ENCODE measurements at places on chromosomes 4 and X.
A peak's percentile ranks its signal among the peaks of the same experiment; 100 is the strongest.

DNA sequence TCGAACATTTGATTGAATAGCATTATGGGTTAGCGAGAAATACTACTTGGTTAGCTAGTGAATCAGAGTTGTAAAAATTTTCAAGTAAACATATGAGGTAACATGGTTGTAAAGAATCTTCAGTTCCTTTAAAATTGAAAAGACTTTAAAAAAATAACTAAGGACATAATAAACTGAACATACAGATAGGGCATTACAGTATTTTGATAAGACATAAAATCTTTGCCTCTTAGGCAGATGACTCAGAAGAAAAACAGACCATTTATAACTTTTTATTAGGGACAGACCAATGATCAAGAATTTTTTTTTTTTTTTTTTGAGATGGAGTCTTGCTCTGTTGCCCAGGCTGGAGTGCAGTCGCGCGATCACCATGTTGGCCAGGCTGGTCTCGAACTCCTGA lies 43.1 kb downstream of the PNMA5 start:
- no peak for DNase-seq

- peak; percentile 61 for DNase-seq
Observed at GRCh38 chr4:139589336-139590018, 33.5 kb upstream of the SETD7 start.

DNA sequence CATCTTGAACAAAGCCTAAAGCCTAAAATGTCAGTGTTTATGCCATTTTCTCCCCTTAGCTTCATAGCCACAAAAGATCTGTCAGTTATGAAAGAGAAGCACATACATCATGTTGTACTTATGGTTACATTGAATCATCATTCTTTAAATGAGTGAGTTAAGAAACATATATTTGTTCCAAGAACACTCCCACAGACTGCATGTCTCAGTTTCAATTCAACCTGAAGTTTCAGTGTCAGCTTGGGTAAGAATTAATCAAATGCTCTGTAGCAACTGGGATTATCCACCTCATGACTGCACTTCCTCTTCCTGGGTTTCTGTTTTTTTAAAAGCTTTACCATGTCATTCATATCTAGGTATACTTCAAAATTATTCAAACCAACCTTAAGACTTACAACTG lies 3.9 kb upstream of the TMPRSS11B start:
- no peak for DNase-seq

- no peak for DNase-seq
Observed at GRCh38 chr4:173666-174314, 49.5 kb downstream of the ZNF718 start.

DNA sequence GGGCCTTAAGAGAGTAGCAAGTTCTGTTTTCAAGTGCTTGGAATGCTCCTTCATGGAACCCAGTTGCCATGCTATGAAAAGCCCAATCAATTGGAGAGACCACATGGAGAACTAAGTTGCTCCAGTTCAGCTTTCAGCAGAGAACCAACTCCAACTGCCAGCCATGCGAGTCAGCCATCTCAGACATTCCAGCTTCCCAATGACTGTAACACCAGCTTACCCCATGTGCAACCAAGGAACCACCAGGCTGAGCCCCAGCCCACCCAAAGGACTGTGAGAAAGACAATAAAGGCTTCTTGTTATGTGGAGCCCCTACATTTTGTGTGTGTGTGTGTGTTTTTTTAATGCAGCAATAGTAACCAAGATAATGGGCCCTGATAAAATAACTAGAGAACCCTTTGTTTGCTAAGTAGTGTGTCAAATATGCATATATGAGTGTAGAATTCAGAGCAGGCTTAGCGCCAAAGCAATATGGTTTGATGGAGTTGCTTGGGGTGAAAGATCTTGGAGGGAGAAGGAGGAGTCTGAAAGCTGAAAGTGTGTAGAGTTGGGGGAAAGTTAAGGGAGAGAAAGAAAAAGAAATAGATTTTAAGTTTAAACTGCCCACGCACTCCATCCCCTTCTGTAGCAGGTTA lies 35.0 kb upstream of the CCKAR start:
- no peak for DNase-seq
